ENCODE measurements at places on chromosomes 1 and 21. TPM values are rescaled to one million over a fixed set of nuclear protein-coding genes. Genes with fewer than 3 reads are reported as not detected.

The ATAD3B gene
- 21.5 TPM for total RNA-seq

The OSCP1 gene
- total RNA-seq: 8.6 TPM

The TRIM46 gene
- 3.4 TPM for total RNA-seq

The DNAH14 gene
- total RNA-seq: 11.3 TPM

The FBXO2 gene
- 1.7 TPM for total RNA-seq

The OR10J1 gene
- not detected for total RNA-seq

The LRRN2 gene
- total RNA-seq: 1.3 TPM

The RNF187 gene
- total RNA-seq: 94.0 TPM

The TRPM2 gene
- total RNA-seq: 15.8 TPM

The S100A3 gene
- total RNA-seq: 2.3 TPM

The ZBED6 gene
- total RNA-seq: 58.7 TPM

The PTPRF gene
- 59.6 TPM for total RNA-seq

The RBM11 gene
- total RNA-seq: 1.7 TPM

The CFHR5 gene
- total RNA-seq: not detected

The RCSD1 gene
- total RNA-seq: 17.9 TPM

The HCN3 gene
- 1.8 TPM for total RNA-seq

The SPRR3 gene
- total RNA-seq: 0.75 TPM

The ARHGEF19 gene
- total RNA-seq: 7.1 TPM

The CFHR2 gene
- total RNA-seq: not detected

The CLCNKB gene
- 0.39 TPM for total RNA-seq

The CACNA1S gene
- not detected for total RNA-seq

The NBPF4 gene
- total RNA-seq: not detected

The SLC30A10 gene
- not detected for total RNA-seq

The LCE1A gene
- total RNA-seq: not detected

The MFSD2A gene
- 1.3 TPM for total RNA-seq

The BCL2L15 gene
- 0.36 TPM for total RNA-seq

The CIART gene
- total RNA-seq: 6.6 TPM

The SLC35F3 gene
- total RNA-seq: 0.12 TPM

The TTC22 gene
- total RNA-seq: 0.27 TPM

The VWA1 gene
- total RNA-seq: 35.6 TPM

The NHLH1 gene
- total RNA-seq: 0.24 TPM

The S100A11 gene
- total RNA-seq: 416 TPM

The OR2L2 gene
- 0.13 TPM for total RNA-seq

The AMY1B gene
- not detected for total RNA-seq

The AQP10 gene
- total RNA-seq: not detected

The PLA2G2C gene
- 0.81 TPM for total RNA-seq

The APCS gene
- not detected for total RNA-seq

The CTH gene
- 1.8 TPM for total RNA-seq

The INAVA gene
- 0.45 TPM for total RNA-seq

The SIK1 gene
- total RNA-seq: 51.4 TPM

The C1QTNF12 gene
- total RNA-seq: 3.9 TPM

The SPATA46 gene
- total RNA-seq: not detected

The B3GALT2 gene
- total RNA-seq: 0.51 TPM

The DCST1 gene
- total RNA-seq: 0.26 TPM

The MYOCOS gene
- total RNA-seq: not detected

The GRIK1 gene
- total RNA-seq: not detected
